ENCODE measurements at places on chromosomes 3 and 15.

- DNase-seq: no peak
These were observed 138.4 kb downstream of the PLCL2 start for GRCh38 chr3:17023006-17023664.

DNA sequence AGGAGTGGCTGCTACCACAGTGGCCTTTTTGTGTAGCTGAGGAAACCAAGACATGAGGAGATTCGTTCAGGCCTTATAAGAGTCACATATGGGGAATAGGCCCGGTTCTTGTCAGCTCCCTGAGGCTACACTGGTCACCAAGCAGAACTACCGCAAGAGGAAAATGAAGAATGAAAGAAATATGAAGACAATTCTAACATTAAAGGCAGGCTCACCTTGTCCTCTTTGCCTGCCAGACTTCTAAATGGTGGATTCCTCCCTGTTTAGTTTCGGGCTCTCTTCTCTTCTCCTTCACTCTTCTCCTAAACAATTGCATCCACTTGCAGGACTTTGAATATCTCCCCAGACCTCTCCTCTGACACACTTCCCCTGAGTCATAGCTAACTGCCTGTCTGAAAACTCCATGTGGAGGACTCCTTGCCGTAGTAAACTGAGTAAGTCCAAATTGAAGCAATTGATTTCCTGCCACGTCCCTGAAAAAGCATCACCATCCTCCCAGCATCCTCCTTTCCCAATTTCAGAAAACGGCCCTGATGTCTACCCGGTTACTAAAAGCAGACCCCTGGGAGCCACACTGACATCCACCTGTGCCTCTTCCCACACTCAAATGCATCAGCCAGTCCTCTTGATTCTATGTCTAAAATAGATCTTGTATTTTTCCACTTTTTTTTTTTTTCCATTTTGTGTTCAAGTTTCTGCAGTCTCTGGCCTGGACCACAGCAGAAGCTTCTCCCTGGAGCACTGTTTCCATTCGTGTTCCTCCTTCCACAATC lies 30.3 kb upstream of the VEPH1 start:
- no peak for DNase-seq

GRCh38 chr3:118973050-118973449 lies 61.6 kb downstream of the IGSF11 start:
- DNase-seq: no peak

DNA sequence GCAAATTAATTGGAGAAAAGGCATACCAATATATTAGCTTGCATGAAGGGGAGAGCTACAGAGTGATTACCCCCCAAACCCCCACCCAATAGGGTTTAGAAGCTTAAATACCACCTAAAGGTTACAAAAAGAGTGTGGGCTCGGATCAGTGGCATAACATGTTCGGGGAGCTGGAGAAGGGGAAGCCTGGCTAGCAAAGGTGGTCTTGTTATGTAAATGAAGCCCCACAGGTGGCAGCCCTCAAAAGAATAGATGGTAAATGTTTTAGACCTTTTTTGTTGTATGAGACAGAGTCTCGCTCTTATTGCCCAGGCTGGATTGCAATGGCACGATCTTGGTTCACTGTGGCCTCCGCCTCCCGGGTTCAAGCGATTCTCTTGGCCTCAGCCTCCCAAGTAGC lies 10.9 kb upstream of the PXK start:
- DNase-seq: no peak

- DNase-seq: no peak
These were observed 49.8 kb downstream of the DCLK3 start for GRCh38 chr3:36714343-36715086.

GRCh38 chr3:32616267-32616962 lies 45.8 kb upstream of the DYNC1LI1 start:
- DNase-seq: no peak

DNA sequence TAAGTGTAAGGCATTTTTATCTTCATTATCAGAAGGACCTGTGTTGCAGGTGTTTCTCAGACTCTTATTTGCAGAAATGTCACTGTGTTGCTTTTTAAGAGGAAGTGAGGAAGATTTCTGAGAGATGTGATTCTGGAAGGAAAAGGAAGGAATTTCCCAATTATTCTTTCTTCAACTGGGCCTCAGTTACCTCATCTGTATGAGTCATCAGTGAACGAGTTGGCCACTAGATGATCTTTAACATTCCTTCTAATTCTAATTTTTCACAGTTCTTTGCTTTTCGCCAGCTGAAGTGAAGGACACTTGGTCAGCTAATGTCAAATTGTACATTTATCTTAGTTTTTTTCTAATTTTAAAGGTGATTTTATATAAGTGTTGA lies 28.9 kb downstream of the CLEC3B start:
- DNase-seq: no peak

GRCh38 chr3:157122832-157123427 lies 37.0 kb downstream of the CCNL1 start:
- no peak for DNase-seq

DNA sequence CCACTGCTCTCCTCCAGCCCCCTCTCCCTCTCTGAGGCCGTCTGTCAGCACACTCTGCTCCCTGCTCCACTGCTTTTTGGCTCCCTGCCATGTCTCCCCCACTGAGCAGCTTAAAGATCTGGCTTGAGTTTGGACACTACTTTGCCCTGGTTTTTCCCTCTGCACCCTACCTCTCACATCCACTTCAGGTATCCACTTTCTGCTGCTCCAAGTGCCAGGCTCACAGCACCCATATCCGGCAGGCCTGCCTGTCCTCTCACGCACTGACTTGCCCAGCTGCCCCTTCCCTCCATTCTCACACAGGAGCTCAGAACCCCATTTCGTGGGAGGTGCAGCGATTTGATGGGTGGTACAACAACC lies 3.7 kb downstream of the DUOX1 start:
- no peak for DNase-seq

- no peak for DNase-seq
These were observed 8.8 kb downstream of the RPL32 start for GRCh38 chr3:12832350-12833221.

DNA sequence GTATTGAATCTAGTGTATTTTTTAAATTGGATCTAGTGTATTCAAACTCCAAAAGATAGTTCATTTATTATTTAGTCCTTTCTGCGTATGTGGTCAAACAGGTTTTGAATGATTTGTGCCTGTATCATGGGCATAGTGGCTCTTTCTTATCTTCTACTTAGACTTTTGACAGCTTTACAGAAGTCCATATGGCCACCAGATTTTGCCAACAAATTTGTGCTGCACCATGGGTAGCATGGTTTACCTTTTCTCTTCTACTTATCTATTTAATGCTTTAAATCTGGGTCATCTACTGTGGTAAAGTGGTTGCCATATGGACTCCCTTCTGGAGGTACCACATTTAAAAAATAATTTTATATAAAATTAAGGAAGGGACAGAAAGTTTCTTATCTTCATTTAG lies 66.9 kb upstream of the CADM2 start:
- no peak for DNase-seq

- no peak for DNase-seq
These were observed 338.4 kb upstream of the ADAMTS9 start for GRCh38 chr3:65026151-65026550.

DNA sequence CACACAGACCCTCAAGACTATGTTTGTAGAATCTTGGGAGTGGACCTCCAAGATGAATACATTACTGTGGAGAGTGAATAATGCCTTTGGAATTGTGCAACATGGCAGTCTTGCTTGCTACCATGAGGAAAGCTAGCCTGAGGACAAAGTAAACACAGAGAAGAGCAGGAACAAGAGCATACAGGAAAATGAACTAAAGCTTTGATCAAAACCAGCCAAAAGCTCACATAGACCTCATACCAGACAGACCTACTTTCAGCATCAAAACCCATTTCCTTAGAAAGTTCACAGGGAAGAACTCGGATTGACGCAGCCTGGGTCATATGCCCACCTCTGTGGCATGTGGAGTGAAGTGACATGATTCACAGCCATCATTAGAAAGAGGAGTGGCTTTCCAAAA lies 3.3 kb upstream of the RAB8B start:
- DNase-seq: no peak

DNA sequence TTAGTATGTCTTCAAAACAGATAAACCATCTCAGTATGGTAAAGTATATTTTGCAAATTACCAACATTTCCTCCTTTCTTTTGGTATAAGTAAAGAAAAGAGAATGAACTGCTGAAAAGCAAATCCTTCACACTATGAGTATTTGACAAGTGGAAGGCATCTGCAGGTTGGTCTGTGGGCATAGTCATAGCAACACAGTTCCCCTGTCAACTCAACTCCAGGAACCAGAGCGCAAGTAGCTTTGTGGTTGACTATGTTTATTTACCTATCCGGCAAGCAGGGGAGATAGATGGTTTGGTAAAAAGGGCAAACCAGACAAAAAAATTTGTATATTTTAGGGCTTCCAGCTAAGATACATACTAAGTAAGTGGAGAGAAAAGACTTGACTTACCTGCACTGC lies 88.3 kb upstream of the PPIB start:
- DNase-seq: no peak

- DNase-seq: peak; percentile 48
These were observed 31.1 kb downstream of the CYFIP1 start for GRCh38 chr15:22949074-22949547.

DNA sequence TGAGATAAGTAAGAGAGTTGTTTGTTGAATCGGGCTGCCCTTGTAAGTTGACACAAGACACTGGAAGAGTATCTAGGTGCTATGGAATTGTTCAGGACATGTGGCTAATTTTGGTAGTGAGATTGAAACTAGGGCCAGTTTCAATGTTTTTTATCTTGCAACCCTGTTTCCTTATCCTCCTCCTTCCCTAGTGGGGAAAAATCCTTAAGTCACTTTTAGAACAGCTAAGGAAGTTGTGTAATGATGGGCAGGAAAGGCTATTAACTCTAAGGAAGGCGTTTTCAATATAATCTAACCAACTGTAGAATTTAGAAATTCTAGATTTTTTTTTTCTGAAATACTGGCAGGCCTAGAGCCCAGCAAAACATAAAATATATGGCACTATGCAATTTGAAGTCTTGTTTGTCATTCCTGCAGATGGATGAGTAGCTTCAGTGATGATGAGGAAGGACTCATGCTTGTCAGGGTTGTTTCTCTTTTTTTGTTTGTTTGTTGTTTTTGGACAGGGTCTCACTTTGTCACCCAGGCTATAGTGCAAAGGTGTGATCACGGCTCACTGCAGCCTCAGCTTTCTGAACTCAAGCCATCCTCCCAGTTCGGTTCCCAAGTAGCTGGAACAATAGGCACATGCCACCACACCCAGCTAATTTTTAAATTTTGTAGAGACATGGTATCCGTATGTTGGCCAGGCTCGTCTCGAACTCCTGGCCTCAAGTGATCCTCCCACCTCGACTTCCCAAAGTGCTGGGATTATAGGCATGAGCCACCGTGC lies 27.6 kb upstream of the ADAMTS9 start:
- no peak for DNase-seq

GRCh38 chr3:107208100-107208499 lies 169.1 kb upstream of the CCDC54 start:
- DNase-seq: no peak

GRCh38 chr3:72553298-72553697 lies 294.9 kb downstream of the SHQ1 start:
- no peak for DNase-seq

DNA sequence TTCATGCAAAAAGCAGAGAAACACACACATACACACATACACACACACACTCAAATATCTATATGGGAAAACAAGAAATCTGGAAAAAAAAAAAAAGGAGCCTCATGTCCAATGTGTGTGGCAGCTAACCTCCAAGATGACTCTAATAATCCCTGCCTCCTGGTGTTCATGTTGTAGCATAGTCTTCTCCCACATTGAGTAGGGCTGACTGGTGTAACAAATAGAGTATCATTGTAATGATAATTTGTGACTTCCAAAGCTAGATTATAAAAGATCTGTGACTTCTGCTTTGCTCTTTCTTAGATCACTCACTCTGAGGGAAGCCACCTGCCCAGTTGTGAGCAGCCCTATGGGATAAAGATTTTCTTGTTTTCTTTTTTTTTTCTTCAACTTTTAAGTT lies 130.9 kb upstream of the TNIK start:
- DNase-seq: no peak

DNA sequence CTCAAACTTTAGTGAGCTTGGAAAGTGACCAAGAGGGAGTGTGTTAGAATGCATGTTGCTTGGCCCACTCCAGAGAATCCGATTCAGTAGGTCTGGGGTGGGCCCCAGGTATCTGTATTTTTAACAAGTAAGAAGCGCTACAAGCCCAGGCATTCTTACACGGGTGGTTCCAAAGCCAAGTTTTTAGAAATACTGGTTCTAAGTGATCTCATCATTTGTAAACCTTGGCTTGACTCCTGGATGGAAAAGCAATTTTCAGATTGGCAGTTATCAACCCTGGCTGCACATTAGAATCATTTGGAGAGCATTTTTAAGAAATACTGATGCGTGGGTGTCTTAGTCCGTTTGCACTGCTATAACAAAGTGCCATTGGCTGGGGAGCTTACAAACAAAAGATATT lies 27.3 kb upstream of the ST8SIA2 start:
- DNase-seq: no peak

DNA sequence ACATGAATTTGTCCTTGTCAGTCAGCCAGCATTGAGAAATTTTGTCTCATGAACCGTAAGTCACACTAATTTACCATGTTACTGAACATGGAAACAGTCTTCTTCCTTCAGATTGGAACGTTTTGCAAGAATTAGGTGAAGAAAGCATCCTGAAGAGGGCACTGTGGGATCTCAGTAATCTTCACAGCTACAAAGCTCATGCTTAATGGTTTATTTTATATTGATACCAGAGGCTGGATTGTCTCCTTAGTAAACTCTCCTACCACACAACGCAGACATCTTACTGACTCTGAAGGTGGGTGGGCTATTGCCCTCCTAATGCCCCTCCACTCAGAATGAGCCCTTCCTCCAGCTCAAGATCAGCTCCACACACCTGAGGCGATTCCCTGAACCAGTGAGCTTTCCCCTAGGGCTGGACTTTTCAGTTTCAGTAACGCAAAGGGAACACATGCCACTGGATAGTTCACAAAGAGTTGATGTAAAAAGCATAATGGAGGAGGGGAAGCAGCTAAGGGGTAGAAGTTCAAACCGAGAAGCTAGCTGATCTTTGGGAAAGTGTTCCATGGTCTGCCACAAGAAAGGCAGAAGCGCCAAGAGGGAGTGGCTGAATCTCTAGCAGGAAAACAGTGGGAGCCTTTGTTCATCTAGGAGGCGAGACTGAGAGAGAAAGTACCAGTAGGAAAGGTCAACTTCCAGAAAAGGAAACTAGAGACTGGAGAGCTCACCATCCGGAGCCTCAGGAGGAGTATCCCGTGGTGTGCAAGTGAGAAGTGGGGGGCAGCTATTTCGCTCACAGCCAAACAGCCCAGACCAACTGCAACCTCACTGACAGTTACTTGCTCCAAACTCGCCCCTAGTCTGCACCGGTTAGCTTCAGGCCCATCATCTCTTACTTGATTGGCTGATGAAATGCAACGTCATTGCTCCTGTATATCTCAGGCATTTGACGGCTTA lies at the start of gene SLC9C1:
Gene SLC9C1 (minus strand): TSS at position 849 of the 954 bp plus-strand sequence. CDS start 7,425 bp downstream, outside the sequence.
- peak; percentile 21 for DNase-seq

DNA sequence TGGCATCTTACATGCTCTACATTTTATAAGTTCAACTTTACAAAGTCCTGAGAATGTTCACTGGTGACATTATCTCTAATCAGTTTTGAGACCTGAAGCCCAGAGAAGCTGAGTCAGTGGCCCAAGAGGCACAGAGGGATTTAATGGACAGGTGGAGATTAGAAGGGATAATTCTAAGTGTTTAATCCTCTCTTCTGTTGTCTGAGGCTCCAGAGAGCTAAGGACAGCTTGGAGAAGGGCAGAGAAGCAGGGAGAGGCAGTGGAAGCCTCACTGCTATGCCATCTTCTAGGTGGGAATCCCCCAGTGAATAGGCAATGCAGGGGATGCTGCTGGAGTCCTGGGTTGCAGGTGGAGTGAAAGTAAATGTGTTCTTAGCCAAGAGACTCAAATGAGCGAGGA lies 369.4 kb upstream of the SLCO3A1 start:
- DNase-seq: no peak

GRCh38 chr3:186687120-186687651 lies 21.4 kb downstream of the HRG start:
- DNase-seq: no peak
